ENCODE measurements at places on chromosomes 5 and 9.
A peak's percentile ranks its signal among the peaks of the same experiment; 100 is the strongest.

GRCh38 chr5:33148076-33148513 lies 292.7 kb upstream of the TARS1 start:
- DNase-seq: no peak

DNA sequence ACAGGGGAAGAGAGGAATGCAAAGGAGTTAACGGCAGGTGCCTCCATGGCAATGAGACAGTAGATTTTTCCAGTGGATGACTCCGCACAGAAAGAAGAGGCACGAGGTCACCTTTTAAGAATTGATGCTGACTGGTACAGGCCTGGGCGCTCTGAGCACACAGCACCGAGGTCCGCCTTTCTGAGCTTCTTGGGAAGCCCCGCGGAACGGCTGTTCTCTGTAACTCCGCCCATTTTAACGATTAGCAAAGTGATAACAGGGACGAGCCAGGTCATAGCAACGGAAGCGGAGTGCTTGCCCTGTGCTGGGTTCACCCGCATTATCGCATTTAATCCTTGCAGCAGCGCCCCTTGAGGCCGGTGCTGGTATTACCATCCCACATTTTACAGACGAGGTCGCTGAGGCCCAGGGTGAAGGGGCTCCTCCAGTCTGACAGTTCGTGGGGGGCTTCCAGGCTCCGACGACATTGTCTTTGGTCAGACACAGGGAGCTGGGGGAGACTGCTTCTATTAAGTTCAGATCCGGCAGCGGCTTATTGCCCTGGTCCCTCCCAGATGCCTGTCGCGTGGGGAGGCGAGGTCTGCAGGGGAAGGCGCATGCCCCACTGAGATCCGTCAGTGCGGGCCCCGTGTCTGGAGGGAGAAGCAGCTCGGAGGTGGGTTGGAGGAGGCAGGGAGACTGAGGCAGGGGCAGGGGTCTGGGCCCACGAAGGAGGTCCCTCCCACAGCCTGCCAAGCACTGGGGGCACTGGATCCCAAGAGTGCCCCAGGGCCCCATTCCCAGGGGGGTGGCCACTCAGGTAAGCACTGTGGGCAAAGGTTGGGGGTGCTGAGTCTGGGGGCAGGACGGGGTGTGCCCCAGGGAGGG lies 22.3 kb upstream of the HMCN2 start:
- peak; percentile 73 for DNase-seq

DNA sequence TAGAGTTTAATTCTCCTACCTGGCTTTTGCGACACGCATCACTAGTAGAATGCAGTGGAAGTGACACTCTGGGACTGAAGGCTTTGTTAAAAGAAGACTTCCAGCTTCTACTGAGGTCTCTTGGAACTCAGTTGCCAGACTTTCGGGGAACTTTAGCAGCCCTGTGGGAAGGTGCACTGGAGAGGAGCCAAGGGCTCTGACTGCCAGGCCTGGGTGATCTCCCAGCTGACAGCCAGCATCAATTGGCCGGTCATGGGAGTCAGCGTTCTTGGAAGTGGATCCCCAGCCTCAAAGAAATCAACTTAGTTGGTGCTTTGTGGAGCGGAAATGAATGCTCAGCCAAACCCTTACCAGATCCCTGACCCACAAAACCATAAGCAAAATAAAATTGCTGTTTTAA lies 87.1 kb downstream of the OSTF1 start:
- DNase-seq: no peak

- DNase-seq: no peak
Observed at GRCh38 chr9:88628114-88628513, 93.1 kb downstream of the NXNL2 start.

- DNase-seq: no peak
Observed at GRCh38 chr5:179170606-179171005, 110.4 kb downstream of the ZNF354C start.

DNA sequence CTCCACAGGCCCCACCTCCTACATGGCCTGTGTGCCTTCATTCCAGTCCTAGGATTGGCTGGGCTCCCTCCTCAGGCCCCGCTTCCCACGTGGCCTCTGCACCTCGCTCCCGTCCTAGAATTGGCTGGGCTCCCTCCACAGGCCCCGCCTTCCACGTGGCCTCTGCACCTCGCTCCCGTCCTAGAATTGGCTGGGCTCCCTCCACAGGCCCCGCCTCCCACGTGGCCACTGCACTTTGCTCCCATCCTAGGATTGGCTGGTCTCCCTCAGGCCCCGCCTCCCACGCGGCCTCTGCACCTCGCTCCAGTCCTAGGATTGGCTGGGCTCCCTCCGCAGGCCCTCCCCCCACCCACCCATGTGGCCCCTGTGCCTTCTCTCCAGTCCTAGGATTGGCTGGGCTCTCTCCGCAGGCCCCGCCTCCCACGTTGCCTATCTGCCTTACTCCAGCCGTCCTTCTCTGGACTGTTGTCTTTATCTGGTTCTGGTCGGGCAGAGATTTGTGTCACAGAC lies 45.3 kb upstream of the CACNA1B start:
- no peak for DNase-seq

DNA sequence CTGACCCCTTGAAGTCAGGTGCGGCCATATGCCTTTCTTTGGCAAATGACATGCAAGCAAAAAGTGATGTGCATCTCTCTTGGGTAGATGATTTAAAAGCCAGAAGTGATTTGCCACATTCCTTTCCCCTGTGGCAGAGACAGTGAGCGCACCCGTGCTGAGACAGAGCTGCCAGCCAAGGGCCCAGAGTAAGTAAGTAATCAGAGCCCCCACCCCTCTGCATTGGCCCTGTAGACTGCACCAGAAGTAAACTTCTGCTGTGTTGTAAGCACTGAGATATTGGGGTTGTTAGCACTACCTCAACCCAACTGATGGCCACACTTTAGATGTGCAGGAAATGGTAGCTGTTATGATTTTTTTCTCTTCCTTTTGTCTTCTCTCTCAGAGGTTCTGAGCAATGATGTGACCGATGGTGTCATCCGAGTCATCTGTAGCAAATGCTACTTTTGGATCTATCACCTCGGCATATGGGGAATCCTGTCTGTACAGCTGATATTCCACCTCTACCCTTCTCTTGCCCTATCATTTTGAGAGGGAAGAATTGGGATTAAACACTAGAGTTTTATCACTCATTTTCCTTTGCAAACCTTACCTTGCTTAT lies 58.0 kb downstream of the DOCK2 start:
- DNase-seq: no peak

- DNase-seq: no peak
Observed at GRCh38 chr5:132083071-132083678, 9.6 kb downstream of the CSF2 start.

GRCh38 chr5:102664616-102665335 lies 90.3 kb upstream of the PAM start:
- no peak for DNase-seq

- DNase-seq: no peak
Observed at GRCh38 chr5:57492632-57493031, 10.0 kb upstream of the ACTBL2 start.

DNA sequence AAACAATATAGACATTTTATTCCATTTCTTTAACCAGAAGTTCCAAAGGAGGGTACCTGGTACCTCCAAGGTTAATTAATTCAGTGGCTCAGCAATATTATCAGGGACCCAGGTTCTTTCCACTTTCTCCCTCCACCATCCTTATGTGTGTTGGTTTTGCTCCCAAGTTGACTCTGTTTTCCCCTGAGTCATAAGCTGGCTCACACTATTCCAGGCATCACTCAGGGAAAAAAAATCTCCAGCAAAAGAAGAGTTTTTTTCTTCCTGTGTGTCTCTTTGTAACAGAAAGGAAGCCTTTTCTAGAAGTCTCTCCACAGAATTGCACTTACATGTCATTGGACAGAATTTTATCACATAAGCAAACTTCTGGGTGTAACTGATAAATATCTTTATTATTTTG lies 31.2 kb upstream of the GALNT10 start:
- DNase-seq: no peak

DNA sequence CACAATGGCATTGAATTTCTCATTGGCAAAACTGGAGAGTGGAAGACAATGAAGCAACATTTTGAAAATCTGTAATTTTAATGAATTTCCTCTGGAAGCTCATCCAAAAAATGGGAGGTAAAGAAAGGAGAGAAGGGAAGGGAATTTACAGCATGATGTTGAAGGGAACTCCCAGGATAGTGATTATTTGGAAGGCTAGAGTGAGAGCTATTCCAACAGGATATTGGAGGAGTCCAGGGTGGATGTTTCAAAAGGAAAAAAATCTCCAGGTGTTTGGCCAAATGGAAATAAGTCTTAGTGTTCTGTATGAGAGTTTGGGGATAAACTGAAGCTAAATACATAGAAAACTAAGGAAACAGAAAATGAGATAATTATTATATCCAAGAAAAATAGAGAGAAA lies 106.2 kb downstream of the IZUMO3 start:
- DNase-seq: no peak

DNA sequence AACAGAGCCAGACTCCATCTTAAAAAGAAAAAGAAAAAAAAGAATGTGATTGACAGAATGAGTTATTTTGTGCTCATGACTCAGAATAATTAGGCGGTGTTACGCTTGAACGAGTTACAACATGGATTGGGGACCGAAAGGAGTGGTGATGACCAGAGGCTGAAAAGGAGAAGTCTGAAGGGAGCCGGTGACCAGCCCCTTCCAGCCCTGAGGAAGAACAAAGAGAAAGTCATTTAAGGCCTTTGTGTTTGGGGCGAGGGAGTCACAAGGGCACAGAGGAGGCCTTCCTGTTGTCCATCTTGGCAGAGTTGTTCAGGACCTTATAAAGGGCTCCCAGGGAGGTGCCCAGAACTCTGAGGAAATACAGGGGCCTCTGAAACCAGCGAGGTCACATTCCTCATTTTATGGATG lies 131.6 kb downstream of the GOLPH3 start:
- no peak for DNase-seq

DNA sequence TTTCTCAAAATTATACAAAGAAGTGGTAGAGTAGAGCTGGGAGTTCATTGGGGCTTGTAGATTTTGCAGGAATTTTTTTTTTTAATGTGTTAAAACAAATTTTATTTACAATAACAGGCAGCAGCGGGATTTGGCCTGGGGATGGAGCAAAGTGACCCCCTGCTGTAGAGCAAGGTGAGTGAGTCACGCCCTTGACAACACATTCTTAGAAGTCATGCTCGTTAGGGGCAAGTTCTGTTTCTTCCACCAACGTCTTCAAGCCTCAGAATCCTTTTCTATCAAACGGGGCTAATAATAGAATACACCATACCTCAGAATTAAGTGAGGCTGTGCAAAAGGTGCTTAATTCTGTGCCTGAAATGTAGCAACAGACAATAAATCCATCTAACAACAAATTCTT lies 1.1 kb upstream of the ANKDD1B start:
- DNase-seq: no peak

DNA sequence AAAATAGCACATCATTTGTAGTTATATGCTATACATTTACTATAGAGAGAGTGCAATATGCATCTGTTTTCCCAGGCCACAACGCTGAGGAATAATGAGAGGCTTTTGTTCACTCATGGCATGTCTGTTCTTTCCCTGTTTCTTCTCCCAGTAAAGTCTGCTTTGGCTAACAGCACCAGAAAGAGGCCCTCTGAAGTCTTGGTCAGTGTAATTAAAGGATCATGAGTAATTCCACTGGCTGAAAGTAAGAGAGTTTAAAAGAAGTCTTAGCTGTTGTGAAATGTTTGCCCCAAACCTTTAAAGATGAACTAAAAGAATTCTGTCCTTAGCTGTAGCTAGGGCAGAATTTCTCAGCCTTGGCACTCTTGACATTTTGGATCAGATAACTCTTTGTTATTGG lies 228.8 kb downstream of the TLE4 start:
- no peak for DNase-seq

GRCh38 chr5:16492398-16493140 lies 27.0 kb upstream of the ZNF622 start:
- DNase-seq: no peak

GRCh38 chr9:13971415-13971814 lies 342.5 kb downstream of the NFIB start:
- no peak for DNase-seq

DNA sequence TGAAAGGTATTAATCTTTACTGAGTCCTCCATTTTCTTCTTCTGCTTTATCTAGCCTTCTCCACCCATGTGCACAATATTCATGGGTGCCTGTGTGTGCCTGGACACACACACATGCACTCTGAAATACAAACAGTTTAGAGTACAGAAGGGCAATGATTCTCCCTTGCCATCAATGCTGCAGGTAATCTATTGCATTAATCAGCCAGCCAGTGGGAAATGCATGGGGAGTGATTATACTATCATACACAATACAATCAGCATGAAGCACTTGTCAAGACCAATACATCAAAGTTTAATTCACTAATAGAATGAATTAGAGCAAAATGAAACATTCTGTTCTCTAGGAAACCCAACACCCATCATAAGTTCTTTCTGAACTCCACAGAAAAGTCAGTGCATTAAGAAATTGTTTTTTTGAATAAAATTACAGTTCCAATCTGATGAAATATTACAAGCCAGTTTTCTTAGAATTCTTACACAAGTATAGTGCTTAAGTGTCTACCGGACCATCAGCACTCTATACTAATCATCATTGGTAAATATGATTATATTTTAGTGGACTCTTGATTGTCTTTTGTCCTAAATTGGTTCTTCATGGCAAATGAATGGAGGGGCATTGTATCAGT lies 172.2 kb downstream of the ZSWIM6 start:
- no peak for DNase-seq

DNA sequence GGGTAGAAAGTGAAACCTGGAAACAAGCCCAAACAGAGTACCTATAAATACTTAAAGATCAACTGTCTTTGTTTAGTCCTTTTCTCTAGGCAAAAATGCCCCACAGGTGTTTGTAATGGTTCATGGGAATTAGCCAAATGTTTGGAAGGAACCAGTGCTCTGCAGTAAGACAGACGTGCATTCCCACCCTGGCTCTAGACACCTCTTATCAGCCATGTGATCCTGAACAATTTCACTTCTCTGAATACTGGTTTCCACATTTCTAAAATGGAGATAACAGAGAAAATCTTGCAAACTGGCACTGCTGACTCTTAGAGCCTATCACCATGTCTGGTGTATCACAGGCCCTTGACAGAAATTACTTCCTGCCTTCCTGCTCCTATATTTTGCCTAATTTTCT lies 30.0 kb downstream of the GLIS3 start:
- DNase-seq: no peak

- DNase-seq: no peak
Observed at GRCh38 chr9:86670536-86670935, 276.8 kb downstream of the GAS1 start.

DNA sequence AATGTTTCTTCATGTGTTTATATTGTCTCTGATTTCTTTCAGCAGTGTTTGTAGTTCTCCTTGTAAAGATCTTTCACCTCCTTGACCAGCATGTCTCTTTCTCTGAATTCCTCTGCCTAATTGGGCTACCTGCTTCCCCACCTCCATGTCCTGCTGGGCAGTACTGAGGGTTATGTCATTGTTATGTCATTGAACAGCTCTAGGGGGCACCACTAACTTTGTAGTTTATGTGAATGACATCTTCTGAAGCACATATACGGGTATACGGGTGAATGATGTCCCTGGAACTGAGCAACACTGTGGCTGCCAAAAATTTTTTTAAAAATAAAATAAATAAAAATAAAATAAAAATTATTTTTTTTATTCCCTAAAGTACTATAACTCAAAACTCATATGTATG lies 16.9 kb upstream of the SNCAIP start:
- DNase-seq: no peak
